ENCODE measurements at places on chromosomes 6 and 20.
A peak's percentile ranks its signal among the peaks of the same experiment; 100 is the strongest.

DNA sequence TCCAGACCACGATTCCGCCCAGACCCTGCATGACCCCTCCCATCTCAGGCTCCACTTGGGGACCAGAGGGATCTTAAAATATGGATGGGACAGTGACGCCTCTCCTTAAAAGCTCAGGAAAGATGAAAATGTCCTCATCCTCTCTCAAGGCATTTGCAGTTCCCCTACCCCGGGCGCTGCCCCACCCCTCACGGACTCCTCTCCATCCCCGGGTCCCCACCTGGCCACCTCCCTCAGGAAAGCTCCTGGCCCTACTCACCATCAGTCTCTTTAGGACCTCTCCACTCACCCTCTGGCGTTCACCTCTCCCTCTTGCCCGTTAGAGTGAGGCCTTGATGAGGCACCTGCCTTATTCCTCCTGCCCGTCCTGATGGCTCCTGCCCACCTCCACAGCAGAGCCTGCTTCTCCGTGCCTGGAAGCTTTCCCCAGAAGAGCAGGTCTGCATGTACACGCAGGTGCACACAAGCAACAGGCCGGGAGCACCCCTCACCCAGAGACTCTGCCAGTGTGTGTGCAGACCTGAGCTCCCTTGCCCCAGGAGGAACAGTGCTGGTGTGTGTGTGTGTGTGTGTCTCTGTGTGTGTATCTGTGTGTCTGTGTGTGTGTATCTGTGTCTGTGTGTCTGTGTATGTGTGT is 105.6 kb upstream of the NXT1 start:
- DNase-seq, result no peak

DNA sequence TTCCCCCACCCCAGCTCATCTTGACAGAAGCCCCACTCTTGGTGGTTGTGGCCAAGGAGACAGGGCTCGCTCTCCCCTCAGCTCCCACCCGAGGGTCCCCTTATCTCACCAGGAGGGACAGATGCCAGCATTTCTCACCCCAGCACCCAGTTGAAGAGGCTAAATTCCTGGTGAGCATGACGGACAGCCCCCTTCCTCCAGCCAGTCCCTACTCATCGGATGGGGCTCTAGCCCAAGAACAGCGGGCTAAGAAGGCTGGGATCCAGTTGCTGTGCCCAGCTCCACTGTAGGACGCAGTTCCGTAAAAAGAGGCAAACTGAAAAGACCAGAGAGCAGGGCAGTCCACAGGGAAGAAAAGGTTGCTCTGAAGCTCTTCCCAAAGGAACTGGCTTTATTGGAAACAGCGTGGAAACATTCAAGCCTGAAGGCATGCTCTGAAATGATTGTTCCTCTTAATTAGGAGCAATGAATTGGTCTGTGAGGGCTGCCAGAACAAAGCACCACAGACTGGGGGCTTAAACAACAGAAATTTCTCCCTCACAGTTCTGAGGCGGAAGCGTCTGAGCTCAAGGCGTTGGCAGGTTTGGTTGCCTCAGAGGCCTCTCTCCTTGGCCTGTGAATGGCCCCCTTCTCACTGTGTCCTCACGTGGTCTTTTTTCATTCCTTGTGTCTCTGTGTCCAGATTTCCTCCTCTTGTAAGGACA is 17.9 kb upstream of the KIF25 start:
- DNase-seq, result no peak

DNA sequence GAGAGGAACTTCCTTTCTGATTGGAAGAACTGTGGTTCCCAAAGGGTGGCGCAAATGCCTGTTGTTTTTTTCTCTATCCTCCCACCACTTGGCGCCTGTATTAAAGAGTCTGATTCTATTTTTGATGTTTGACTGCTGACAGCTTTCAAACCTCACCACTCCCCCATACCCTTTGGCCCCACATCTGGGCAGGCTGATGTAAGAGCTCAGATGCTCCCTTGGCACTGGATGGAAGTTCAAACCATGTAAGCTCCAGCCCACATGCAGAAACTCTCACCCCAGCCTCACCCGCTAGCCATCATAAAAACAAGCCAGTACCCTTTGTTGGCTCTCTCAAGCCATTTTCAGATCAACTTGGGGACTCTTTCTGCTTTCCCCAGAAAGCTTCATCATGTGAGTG is 20.0 kb upstream of the TMEM14A start:
- no peak for DNase-seq

- DNase-seq, result peak; percentile 18
These were observed 143.3 kb upstream of the HDDC2 start for GRCh38 chr6:125445054-125445453.

DNA sequence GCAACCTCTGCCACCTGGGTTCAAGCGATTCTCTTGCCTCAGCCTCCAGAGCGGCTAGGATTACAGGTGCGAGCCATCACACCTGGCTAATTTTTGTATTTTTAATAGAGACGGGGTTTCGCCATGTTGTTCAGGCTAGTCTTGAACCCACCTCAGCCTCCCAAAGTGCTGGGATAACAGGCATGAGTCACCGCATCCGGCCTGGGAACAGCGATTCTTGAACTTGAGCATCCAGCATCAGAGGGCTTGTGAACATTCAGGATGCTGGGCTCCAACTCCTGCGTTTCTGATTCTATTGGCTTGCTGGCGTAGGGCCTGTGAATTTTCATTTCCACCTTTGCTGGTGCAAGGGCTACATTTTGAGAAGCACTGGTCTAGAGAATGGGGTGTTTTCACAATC is 24.5 kb upstream of the PIM1 start:
- no peak for DNase-seq

DNA sequence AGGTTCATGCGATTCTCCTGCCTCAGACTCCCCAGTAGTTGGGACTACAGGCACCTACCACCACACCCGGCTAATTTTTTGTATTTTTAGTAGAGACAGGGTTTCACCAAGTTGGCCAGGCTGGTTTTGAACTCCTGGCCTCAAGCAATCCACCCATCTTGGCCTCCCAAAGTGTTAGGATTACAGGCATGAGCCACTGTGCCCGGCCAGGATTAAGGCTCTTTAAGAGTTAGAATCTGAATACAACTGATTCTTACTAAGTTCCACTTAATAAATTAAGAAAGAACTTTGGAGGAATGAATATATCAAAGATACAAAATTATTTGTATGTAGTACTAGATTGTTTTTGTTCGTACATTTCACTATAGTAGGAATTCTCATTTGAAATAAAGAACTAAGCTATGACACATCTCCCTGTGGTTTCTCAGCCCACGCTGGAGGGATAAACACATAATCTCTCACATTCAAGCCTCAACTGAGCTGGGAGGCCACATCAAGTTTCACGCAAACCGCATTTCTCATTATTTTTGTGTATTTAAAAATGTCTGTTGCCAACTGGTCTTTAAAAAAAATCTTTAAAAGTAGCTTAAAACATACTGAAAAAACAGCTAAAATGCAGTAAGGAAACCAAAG is 34.2 kb downstream of the DTNBP1 start:
- DNase-seq, result no peak

GRCh38 chr6:160678744-160679401 is 14.8 kb upstream of the LPA start:
- DNase-seq, result peak; percentile 48

GRCh38 chr20:48609491-48609978 is 218.3 kb downstream of the PREX1 start:
- DNase-seq, result no peak
